ENCODE measurements at places on chromosomes 7 and 10. TPM values are rescaled to one million over a fixed set of nuclear protein-coding genes. Genes with fewer than 3 reads are reported as not detected.

Gene FLNC
- 5.3 TPM for total RNA-seq

Gene EPDR1
- total RNA-seq: 58.4 TPM

Gene TUBAL3
- total RNA-seq: 0.48 TPM

Gene ALOX5
- 0.38 TPM for total RNA-seq

Gene TMEM270
- not detected for total RNA-seq

Gene CBLL1
- 35.3 TPM for total RNA-seq

Gene RARRES2
- total RNA-seq: not detected

Gene CFAP69
- total RNA-seq: 1.8 TPM

Gene STEAP2
- 3.5 TPM for total RNA-seq

Gene PALD1
- total RNA-seq: 7.9 TPM

Gene INMT
- total RNA-seq: not detected

Gene NUTM2E
- total RNA-seq: 0.59 TPM

Gene SLC18A2
- not detected for total RNA-seq

Gene NPTX2
- total RNA-seq: 0.09 TPM

Gene HECW1
- total RNA-seq: 10.9 TPM

Gene DDX50
- total RNA-seq: 33.4 TPM

Gene TMEM168
- 8.8 TPM for total RNA-seq

Gene ANKRD30A
- 0.88 TPM for total RNA-seq

Gene ANKRD1
- total RNA-seq: 7.8 TPM

Gene AGBL3
- 1.1 TPM for total RNA-seq

Gene CWF19L1
- total RNA-seq: 25.1 TPM

Gene MBL2
- not detected for total RNA-seq

Gene GIMAP4
- total RNA-seq: not detected

Gene ZPBP
- total RNA-seq: not detected

Gene ZNF365
- 0.92 TPM for total RNA-seq

Gene SPDYE16
- not detected for total RNA-seq

Gene STK32C
- 46.3 TPM for total RNA-seq

Gene GPC2
- 1.1 TPM for total RNA-seq

Gene NEUROG3
- not detected for total RNA-seq

Gene SFTPD
- total RNA-seq: 0.22 TPM

Gene MUC3A
- total RNA-seq: 17.6 TPM

Gene OR2A1
- not detected for total RNA-seq

Gene TACR2
- 0.07 TPM for total RNA-seq

Gene ANKRD2
- 4.4 TPM for total RNA-seq

Gene ZNF853
- total RNA-seq: 2.9 TPM

Gene TMEM60
- total RNA-seq: 27.1 TPM
